ENCODE measurements at places on chromosomes 2 and 18. TPM values are rescaled to one million over a fixed set of nuclear protein-coding genes. Genes with fewer than 3 reads are reported as not detected.

MATN3 gene
- total RNA-seq = 1.3 TPM

PROM2 gene
- 9.4 TPM for total RNA-seq

VAMP5 gene
- total RNA-seq = not detected

SIX2 gene
- not detected for total RNA-seq

CDH7 gene
- 1.6 TPM for total RNA-seq

ANKRD29 gene
- 5.3 TPM for total RNA-seq

DSG1 gene
- not detected for total RNA-seq

Measured in parietal lobe (tissue), 2 donors.